ENCODE measurements at places on chromosomes 3 and 15.

DNA sequence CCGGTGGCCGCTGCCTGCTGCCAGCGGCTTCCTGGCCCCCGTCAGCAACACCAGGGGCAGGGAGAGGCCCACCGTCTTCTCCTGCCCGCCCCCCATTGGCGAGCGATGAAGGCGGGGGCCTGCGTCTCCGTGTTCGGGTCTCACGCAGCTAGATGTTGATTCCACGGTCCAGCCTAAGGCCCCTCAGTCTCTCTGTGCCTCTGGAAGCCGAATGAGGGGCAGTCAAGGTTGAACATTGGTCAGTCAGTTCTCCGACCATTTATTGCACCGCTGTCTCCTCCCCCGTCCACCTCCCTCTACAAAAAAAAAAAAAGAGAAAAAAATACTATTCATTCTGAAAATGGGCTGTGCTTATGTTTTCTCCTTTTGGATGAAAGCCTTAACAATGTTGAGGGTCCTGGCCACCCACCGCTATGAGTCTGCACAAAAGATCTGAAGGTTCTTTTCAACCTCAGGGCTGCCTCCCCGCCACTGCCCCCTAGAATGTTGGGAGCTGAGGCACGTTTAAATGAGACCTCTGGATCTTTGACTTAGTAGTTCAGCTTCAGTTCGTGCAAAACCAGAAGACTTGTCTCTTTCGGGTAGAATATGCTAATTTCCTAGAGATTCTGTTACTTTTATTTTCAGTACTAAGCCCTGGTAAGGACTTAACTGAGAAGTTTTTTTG, 736 bp downstream of the IREB2 start:
- peak; percentile 74 for DNase-seq

DNA sequence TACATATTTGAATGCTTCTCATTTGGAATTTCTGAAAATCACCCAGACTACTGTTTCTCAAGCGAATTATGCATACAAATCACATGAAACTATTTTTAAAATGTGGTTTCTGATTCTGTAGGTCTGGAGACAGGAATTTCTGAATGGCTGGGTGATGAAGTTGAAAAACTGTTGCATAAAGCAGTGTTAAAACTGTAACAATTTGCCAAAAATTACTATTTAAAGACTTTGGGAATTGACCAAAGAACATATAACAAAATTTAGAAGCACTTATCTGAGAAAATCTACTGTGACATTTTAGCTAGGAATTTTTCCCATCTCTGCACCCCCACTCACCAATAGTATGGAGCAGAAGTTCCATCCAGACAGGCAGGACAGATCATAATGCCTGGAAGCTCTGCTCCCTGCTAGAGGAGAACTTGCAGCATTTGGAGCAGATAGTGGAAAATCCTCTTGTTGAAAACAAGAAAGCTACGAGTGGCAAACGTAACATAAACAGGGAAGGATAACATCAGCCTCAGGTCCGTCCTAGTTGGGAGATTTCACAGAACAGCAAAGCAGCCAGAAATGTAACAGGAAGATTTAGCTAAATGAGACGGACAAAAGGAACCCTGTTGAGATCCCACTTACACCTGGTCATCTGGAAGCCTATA, 132.3 kb upstream of the MCTP2 start:
- no peak for DNase-seq

- DNase-seq: no peak
Observed at GRCh38 chr3:159764490-159765029, 224.1 kb upstream of the IL12A start.

GRCh38 chr15:69666441-69666882, 213.8 kb downstream of the RPLP1 start:
- no peak for DNase-seq

- DNase-seq: no peak
Observed at GRCh38 chr3:160464971-160465370, 15.4 kb upstream of the TRIM59 start.

DNA sequence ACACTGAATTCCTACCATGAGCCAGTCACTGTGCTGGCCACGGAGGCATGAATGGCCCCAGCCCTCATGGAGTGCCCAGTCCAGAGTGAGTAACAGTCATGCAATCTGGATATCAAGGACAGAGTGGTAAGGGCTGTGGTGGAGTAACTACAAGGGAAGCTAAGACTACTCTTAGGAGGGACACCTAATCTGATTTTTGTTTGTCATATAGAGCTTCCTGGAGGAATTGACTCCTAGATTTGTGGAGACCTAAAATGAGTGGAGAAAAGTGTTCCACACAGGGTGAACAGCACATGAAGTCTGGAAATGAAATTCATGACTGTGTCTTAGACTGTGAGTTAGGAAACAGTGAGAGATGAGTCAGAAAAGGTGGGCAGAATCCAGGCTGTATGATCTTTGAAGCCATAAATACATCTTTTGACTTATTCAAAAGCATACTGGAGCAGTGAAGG, 219.9 kb downstream of the NFKBIZ start:
- no peak for DNase-seq

DNA sequence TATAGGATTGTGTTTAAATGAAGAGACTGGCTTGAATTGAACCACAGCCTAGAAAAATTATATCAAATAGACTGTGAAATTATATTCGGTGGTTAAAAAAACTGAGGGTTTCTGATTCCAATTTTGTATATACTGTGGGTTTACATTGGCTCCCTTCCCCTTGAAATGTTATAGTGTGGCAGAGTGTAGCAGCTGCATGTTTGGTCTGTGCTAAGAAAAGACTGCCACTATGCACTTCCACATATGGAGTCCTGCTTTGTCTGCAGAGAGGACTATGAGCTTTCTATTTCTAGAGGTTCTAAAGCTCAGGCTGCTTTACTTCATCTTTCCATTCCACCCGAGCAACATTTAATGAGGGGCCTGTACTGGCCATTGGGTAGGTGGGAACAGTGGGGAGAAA, 112.3 kb downstream of the P3H2 start:
- no peak for DNase-seq

- DNase-seq: no peak
Observed at GRCh38 chr3:58085616-58086015, 77.4 kb downstream of the FLNB start.

DNA sequence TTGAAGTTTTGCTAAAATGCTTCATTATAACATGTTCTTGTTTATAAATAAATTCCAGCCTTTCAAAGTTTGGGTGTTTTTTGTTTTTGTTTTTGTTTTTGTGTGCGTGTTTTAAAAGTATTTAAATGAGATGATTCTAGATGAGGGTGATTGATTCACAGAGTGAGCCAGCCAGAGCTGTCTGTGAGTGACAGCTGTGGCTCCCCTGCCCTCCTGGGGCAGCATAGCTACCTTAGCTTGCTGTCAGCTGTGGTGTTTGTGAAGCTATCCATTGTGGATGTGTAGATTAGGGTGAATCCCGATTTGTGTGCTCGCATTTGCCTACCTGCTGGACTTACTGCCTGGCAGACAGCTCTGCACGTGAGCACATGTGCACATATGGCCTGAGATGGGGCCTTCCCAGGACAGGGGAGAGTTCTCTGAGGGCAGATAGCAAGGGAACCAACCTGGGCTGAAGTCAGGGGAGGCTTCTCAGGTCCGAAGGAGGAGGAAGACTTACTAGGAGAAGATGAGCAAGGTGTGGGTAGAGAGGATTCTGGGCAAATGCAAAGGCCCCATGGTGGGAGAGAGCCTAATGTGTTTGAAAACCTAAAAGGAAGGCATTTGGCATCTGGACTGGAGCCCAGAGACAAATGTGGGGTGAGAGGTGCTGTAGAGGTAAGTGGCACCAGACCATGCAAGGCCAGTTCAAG, 124.2 kb downstream of the EEFSEC start:
- DNase-seq: no peak

- DNase-seq: no peak
Observed at GRCh38 chr3:129384594-129385323, 43.7 kb downstream of the EFCAB12 start.

DNA sequence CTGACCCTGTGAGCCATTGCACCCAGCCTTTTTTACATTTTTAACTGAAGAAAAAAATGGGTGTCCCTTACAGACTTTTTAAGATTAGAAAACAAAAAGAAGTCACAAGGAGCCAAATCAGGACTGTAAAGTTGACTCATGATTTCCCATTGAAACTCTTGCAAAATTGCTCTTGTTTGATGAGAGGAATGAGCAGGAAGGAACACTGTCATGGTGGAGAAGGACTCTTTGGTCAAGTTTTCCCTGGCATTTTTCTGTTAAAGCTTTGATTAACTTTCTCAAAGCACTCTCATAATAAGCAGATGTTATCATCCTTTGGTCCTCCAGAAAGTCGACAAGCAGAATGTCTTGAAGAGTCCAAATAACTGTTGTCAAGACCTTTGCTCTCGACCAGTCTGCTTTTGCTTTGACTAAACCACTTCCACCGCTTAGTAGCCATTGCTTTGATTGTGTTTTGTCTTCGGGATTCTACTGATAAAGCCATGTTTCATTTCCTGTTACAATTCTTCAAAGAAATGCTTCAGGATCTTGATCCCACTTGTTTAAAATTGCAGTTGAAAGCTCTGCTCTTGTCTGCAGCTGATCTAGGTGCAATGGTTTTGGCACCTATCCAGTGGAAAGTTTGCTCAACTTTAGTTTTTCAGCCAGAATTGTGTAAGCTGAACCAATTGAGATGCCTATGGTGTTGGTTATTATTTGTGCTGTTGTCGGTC, 369.4 kb downstream of the MAGI1 start:
- DNase-seq: no peak

GRCh38 chr3:114379266-114379665, 85.4 kb downstream of the TIGIT start:
- DNase-seq: no peak

GRCh38 chr3:159711560-159712333, 276.9 kb upstream of the IL12A start:
- no peak for DNase-seq

- no peak for DNase-seq
Observed at GRCh38 chr3:72678867-72679266, 169.4 kb downstream of the SHQ1 start.

- no peak for DNase-seq
Observed at GRCh38 chr3:24145981-24146822, 201.1 kb downstream of the NR1D2 start.

- no peak for DNase-seq
Observed at GRCh38 chr3:18772699-18773305, 347.7 kb upstream of the SATB1 start.

DNA sequence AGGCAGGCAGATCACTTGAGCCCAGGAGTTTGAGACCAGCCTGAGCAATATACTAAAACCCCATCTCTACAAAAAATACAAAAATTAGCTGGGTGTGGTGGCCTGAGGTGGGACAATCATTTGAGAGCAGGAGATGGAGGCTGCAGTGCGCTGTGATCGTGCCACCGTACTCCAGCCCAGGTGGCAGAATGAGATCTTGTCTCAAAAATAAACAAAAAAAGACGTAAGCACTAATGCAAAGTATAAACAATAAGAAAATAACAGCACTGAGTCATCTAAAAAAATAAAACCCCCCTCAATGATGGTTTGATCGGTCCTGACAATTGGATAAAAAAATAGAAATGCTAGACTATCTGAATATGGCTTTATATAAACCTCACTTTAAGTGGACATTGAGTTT, 3.6 kb downstream of the PPP1R2 start:
- no peak for DNase-seq

DNA sequence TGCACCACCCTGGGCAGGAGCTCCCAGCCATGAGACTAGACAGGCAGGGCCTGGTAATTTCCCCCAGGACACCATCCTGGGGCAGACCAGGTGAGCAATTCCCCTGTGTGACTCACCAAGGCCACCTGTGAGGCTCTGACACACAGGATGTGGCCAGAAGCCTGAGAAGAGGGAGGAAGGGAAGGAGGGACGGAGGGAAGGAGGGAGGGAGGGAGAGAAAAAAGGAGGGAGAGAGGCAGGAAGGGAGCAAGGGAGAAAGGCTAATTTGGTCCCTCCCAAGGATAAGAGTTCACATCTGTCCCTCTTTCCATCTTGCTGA, 25.9 kb downstream of the WNT7A start:
- no peak for DNase-seq

DNA sequence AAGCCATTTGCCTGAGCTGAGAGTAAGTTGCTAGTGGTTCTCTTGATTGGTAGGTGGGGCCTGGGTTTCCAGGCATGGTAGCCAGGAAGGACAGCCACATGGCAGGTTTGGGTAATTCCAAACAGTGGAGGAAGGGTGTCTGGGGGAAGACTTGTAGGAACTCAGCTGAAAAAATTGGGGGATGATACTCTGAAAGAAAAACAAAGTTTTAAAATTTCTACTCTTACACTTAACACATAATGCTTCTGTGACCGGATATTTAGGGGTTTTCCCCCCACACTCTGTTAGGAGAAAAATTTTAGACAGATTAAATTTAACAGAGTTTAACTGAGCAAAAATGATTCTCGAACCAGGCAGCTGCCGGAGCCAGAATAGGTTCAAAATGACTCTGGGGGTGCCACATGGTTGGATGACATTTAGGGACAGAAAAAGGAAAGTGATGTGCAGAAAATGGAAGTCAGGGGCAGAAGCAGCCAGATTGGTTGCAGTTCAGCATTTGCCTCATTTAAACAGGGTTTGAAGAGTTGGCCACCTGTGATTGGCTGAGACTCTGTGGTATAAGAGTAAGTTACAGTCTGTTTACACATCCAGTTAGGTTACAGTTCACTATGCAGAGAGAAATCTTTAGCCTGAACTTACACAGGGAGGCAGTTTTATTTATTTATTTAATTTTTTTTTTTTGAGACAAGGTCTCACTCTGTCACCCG, 8.1 kb downstream of the B2M start:
- peak; percentile 82 for DNase-seq

GRCh38 chr3:102057781-102058421, 208.6 kb downstream of the NFKBIZ start:
- DNase-seq: no peak

GRCh38 chr15:78290222-78290621, 9.2 kb downstream of the SKIC8 start:
- no peak for DNase-seq

- DNase-seq: no peak
Observed at GRCh38 chr15:69075440-69075839, 60.9 kb downstream of the NOX5 start.

- DNase-seq: no peak
Observed at GRCh38 chr3:188754267-188754666, 417.5 kb upstream of the TPRG1 start.

- no peak for DNase-seq
Observed at GRCh38 chr3:49805897-49806701, 3.0 kb downstream of the INKA1 start.

DNA sequence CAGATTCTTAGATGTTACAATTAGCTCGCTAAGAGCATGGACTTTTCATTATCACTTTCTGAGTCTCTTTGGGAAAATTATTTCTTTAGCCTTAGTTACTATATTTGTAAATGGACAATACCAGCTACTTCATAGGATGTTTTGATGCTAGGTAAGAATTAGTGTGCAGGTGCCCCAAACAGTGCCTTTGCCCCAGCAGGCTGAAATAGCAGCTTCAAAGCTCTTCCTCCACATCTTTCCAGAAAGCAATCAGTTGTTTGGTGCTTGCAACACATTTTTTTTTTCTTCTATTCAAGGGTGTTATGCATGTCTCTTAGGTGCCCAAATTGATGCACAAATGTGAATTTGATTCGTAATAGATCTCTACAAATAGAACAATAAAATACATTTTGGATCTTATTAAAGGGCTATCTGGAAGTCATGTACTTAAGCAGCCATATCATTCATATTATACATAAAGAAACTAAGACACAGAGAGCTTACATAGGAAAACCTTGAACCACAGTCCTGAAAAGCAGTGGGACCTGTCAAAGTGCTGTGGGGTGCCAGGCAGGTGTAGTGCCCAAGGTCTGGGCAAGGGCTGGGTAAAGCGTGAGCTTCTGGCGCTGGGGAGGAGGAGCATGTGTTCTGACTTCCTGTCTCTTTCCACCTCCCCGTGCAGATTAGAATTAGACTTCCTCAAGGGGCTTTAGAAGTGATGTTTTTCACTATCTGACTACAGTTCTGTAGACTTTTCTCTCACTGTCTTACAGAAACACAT, 62.9 kb downstream of the FNDC3B start:
- peak; percentile 75 for DNase-seq
